A172 (cell line): ENCODE measurements at places on chromosomes 7 and 10. TPM values are rescaled to one million over a fixed set of nuclear protein-coding genes. Genes with fewer than 3 reads are reported as not detected.

Gene TDRD1
- total RNA-seq, result 0.02 TPM in 1 of 2 replicates, not detected in the other

Gene PAPSS2
- total RNA-seq, result 39.3 and 40.4 TPM in 2 replicates

Gene ANKRD1
- total RNA-seq, result 705 and 1,018 TPM in 2 replicates

Gene CPA4
- 387 and 495 TPM in 2 replicates for total RNA-seq

Gene COL1A2
- 104 and 144 TPM in 2 replicates for total RNA-seq

Gene TAC1
- total RNA-seq, result not detected in 2 replicates

Gene EEF1AKMT2
- 33.1 and 39.8 TPM in 2 replicates for total RNA-seq

Gene ITGA8
- total RNA-seq, result 1.9 and 2.1 TPM in 2 replicates

Gene APBB1IP
- not detected in 2 replicates for total RNA-seq

Gene TRPV5
- total RNA-seq, result 0.22 TPM in 1 of 2 replicates, not detected in the other

Gene NAT16
- 0.93 TPM in 1 of 2 replicates, not detected in the other for total RNA-seq

Gene FXYD4
- not detected in 2 replicates for total RNA-seq

Gene HOXA1
- total RNA-seq, result 0.34 TPM in 1 of 2 replicates, not detected in the other

Gene POLR2J2
- 2.4 and 2.8 TPM in 2 replicates for total RNA-seq

Gene SUN3
- 4.5 and 7.9 TPM in 2 replicates for total RNA-seq

Gene TAS2R39
- not detected in 2 replicates for total RNA-seq

Gene ZNF804B
- total RNA-seq, result not detected in 2 replicates

Gene LIMK1
- total RNA-seq, result 104 and 113 TPM in 2 replicates

Gene PRR15
- 0.41 TPM in 1 of 2 replicates, not detected in the other for total RNA-seq
